NCI-H2081 treated with DMSO at 0.1 percent for 48 hours (cell line): ENCODE measurements at places on chromosomes 11 and 22.

DNA sequence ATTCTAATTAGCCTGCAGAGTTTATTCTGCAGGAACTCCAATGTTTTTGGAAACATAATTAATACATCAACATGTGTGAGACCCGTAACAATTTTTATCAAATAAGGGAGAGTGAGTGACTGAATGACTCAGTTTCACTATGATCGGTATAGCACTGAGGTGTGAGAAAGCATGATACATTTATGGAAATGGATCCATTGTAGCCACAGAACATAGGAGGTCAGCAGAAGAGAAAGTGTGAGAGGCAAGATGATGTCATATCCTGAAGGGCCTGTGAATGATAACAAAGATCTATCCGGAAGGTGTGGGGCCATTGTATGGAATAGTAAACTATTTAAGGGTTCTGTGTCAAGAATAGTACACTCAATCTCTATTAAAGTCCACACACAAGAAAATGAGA is 1406.1 kb upstream of the TENM4 start:
- DNase-seq: no peak

- no peak for DNase-seq
Observed at GRCh38 chr11:16266021-16266420, 90.3 kb downstream of the SOX6 start.

- no peak for DNase-seq
Observed at GRCh38 chr11:2269601-2270321, 627 bp downstream of the ASCL2 start.

DNA sequence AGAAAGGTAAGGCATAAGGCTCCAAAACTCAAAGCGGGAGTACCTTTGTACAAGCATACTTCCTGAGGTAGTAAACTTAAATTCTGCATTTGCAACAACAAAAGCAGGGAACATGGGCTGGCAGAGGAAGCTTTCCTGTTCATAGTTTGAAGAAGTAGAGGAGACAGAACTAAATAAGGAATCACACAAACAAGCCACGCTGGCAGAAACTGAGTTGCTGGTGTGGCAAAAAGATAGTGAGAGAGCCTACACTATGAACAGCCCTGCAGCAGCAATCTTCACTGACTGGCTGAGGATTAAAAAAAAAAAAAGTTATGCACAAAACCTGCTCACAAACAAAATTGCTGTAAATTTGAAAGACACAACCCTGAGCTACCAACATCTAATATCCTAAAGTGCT is 46.5 kb downstream of the FCHSD2 start:
- DNase-seq: no peak

DNA sequence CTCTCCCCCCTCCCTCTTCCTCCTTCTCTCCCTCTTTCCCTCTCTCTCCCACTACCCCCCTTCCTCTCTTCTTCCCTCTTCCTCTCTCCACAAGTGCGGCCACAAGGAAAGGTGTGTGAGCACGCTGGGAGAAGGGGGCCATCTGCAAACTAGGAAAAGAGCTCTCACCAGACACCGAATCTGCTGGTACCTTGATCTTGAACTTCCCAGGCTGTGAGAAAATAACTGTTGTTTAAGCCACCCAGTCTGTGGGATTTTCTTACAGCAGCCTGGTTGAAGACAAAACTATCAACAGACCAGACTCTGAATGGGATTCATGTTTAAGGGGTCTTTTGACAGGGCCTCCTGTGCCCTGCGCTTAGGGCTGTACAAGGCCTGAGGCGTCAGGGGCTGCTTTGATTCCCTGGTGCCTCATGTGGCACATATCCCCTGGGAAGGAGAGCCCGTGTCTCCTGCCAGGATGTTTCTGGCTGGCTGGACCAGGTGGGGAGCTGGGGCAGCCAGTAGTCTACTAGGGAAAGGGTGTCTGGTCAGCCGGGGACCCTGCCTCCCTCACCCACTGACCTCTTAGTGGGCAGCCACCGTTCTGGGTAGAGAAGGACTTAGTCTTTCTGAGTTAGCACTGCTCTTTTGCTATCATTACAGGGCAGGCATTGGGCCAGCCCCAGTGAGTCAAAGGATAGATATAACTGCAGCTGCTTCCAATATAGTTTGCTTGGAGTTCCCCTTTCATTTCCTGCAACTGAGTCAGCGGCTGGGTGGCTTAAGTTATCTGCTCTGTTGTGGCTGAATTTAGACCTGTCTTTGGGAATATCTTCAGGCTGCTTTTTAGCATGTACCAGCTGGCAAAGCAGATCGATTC is 6.2 kb downstream of the PANX1 start:
- DNase-seq: no peak

- no peak for DNase-seq
Observed at GRCh38 chr11:47791774-47792430, 24.8 kb upstream of the FNBP4 start.

GRCh38 chr11:65471447-65471891 is 27.4 kb upstream of the MALAT1 start:
- DNase-seq: no peak

- no peak for DNase-seq
Observed at GRCh38 chr11:45665206-45665932, at the start of gene CHST1. Gene CHST1, minus strand, starts transcription at chr11:45665622. Its CDS starts 14,699 bp downstream, at chr11:45650923.

- no peak for DNase-seq
Observed at GRCh38 chr11:116750070-116750718, 22.6 kb downstream of the BUD13 start.

DNA sequence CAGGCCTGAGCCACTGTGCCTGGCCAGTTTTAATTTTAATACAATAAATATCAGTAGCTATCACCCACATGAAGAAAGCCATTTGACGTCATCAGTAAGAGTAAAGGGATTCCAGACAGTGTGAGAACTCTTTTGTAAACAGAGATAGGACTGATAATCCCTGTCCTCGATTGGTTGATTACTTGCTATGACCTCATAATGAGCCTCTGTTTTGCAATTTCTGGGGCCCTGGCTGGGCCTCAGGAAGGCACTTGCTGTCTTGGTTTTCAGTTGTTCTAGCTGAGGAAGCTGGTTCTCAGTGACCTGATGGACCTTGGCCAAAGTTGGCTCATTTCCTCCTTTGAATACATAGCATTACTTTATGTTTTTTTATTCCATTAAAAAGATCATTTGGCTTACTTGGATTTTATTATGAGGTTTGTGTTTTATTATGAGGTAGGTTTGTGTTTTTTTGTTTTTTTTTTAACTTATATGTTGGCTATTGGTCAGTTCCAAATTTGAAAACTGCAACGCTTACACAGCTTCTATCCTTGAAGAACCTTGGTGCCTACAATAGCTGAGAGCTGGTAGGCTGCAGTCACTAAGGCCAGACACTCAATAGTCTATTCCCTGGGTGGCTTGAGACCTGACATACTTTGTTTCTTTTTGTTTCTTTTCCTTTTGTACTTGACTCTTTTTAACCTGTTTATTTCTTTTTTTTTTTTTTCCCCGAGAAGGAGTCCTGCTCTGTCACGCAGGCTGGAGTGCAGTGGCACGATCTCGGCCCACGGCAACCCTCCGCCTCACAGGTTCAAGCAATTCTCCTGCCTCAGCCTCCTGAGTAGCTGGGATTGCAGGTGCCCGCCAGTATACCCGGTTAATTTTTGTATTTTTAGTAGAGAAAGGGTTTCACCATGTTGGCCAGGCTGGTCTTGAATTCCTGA is 20.0 kb downstream of the MARK2 start:
- no peak for DNase-seq

GRCh38 chr22:23533328-23533762 is 46.7 kb downstream of the IGLL1 start:
- no peak for DNase-seq

- DNase-seq: no peak
Observed at GRCh38 chr11:61974766-61975631, 7.6 kb upstream of the FTH1 start.

DNA sequence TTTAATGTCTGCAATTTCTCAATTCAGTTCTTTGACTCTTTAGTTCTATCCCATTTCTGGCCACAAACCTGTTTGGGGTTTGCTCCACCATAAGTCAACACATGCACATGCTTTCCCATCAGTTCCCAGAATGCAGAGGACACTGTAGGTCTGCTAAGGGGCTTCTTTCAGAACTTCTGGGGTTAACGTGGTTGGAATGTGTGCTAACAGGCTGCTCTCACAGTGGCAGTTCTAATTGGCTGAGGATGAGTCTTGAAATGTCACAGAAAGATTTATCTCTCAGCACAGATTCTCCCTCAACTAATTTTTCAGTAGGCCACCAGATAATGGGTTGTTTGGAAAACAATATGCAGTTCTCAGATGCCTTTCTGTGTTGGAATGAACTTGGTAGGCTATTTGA is 703.4 kb downstream of the NTM start:
- DNase-seq: no peak

DNA sequence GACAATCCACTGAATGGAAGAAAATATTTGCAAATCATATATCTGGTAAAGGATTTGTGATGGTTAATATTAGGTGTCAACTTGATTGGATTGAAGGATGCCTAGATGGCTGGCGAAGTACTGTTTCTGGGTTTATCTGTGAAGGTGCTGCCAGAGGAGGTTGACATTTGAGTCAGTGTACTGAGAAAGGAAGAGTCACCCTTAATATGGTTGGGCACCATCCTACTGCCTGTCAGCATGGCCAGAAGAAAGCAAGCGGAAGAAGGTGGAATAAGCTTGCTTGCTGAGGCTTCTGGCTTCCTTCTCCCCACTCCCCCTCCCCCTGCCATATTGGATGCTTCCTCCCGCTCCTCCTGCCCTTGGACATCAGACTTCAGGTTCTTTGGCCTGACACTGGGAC is 101.9 kb downstream of the GAB2 start:
- no peak for DNase-seq

GRCh38 chr22:26894766-26895485 is 237.5 kb downstream of the MIAT start:
- no peak for DNase-seq

GRCh38 chr11:79382301-79383050 is 58.4 kb downstream of the TENM4 start:
- no peak for DNase-seq

DNA sequence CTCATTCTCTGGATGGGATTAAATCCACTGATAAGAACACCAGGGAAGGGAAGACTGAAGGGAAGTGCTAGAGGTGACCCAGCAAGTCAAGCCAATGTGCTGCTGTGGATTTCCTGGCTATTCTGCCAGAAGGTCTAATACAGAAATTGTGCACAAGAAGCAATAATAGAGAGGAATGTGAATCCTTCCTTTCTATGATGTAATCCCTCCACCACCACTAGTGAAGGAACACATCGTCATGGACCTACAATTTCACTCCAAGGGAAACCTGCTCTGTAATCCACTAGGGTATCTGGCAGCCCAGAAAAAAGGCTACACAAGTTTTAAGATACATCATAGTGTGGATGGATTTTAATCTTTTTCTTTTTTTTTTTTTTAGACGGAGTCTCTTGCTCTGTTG is 17.4 kb downstream of the LARGE2 start:
- DNase-seq: no peak

DNA sequence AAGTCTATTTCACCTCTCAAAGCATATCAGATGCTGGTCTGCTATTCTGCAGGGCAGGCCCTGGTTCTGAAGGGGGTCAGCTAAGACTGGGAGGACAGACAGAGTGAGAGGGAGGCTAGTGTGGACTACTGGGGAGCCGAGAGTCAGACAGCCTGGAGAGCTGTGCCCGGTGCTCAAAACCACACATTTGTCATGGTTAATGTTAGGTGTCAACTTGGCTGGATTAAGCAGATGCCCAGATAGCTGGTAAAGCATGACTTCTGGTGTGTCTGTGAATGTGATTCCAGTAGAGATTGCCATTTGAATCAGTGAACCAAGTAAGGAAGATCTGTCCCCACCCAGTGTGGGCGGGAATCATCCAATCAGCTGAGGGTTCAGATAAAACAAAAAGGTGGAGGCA is 102.6 kb downstream of the SNX19 start:
- DNase-seq: no peak

GRCh38 chr11:122634501-122634900 is 21.0 kb upstream of the UBASH3B start:
- no peak for DNase-seq

DNA sequence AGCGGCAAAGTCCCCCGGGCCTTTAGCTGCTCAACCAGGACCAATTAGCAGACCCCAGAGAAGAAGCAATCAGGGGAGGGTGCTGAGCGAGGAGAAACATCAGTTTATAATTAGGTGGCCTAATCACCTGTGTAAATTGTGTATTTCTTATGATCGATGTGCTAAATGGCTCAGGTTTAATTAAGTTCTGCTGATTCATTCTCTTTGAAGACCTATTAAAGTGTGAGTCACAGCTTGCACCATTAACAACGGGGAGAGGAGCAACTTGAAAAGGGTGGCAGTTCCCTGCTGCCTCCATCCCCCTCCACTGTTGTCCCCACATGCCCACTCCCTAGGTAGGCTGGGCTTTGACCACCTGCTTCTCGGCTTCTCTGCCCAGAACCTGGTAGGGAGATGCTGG is 10.7 kb downstream of the ISX start:
- no peak for DNase-seq

DNA sequence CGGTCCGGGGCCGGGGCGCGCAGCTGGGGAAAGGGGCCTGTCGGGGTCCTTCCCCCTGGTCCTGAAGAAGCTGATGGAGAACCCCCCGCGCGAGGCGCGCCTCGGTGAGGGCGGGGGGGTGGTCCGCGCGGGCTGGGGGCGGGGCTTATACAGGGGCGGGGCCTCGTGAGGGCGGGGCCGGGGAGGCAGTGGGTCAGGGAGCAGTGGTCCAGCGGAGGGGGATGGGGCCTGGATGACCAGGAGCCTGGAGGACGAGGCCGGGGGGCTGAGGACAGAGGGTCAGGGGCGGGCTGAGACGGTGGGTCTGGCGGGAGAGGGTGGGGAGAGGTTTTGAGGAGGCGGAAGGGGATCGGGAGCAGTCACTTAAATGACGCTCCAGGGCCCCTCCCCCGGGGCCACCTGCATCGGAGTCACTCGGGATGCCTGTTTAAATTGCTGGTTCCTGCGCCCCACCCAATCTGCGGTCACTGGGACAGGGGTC is 396 bp downstream of the TEF start:
- no peak for DNase-seq

GRCh38 chr11:73397468-73398131 is 21.4 kb downstream of the RELT start:
- no peak for DNase-seq

DNA sequence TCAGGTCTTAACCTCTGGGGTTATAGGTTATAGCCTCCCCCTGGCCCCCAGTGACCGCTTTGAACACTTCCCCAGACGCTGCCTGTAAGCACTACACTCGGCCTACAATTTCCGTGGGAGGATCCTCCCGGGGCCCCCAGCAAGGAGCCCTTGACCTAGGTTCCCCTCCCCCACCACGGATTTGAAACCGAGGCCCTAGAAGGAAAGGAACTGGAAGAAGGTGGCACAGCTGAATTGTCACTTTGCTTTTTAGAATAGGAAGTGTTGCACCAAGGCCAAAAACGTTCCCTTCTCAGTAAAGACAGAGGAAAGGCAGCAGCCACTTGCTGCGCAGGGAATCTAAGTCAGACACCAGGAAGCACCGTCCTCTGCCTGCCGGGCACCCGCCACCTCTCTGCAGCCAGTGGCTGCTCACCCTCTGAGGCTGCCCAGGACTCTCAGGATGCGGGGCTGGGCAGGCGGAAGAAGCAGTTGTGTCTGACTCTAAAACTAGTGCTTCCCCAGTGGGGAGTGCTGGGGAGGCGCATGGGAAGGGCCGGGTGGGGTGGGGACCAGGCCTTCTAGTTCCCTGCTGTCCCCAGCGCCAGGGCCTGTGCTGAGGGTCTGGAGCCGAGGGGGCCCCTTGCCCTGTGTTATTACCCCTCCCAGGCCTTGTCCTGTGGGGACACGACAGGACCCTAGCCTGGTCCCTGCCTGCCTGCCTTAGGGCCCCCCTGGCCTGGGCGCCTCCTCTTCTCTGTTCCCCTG is 7.9 kb upstream of the FLRT1 start:
- no peak for DNase-seq
